ENCODE measurements at places on chromosomes 5 and 9.
A peak's percentile ranks its signal among the peaks of the same experiment; 100 is the strongest.

DNA sequence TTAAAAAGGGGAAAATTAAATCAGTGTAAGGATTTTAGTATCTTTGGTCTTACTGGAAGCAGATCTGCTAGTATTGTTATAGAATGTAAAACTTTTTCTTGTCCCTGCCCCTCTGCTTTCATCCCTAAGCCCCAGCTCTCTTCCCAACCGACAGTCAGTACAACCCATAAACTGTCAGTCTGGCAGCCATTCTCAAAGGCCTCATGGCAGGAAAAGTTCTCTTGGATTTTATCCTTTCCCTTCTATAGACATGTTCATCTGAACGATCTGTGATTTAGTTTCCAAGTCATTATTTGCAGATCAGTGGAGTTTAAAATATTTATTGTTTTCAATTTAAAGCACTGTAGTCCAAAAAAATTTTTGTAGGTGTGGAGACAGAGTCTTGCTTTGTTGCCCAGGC, 39.2 kb downstream of the ARRDC3 start:
- no peak for DNase-seq

DNA sequence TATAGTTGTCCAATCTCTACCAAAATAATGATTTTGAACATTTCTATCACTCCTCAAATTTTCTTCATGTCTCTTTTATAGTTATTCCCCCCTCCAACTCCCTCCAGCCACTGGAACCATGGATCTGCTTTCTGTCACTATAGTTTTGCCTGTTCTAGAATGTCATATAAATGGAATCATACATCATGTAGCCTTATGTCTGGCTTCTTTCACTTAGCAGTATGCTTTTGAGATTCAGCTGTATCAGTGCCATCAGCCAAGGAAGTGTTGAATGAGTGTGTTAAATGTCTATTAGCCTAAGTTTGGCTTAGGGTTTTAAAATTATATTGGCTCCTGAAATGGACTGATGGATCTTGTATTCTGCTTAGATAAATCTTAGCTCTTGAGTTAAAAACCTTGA, 36.0 kb downstream of the UBE2D2 start:
- DNase-seq = no peak

DNA sequence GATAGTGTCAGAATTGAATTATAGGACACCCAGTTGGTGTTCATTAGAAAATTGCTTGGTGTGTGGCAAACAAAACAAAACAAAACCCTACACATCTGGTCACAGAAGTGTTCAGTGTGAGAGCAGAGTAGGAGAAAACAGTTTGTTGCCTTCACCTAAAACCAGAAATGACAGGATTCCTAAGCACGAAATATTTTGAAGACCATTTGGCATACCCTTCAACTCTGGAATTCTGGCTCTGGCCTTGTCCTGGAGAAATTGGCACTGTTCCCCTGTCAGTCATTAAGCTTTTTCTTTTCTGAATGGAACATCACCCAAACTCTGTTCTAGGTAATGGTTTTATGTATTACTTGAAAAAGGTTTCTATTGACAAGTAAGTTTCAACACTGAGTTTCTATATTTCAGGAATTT, 110.2 kb upstream of the PCA3 start:
- no peak for DNase-seq

- DNase-seq = no peak
Observed at GRCh38 chr9:75147638-75148037, 59.3 kb downstream of the OSTF1 start.

- no peak for DNase-seq
Observed at GRCh38 chr5:171162596-171162995, 146.5 kb upstream of the TLX3 start.

DNA sequence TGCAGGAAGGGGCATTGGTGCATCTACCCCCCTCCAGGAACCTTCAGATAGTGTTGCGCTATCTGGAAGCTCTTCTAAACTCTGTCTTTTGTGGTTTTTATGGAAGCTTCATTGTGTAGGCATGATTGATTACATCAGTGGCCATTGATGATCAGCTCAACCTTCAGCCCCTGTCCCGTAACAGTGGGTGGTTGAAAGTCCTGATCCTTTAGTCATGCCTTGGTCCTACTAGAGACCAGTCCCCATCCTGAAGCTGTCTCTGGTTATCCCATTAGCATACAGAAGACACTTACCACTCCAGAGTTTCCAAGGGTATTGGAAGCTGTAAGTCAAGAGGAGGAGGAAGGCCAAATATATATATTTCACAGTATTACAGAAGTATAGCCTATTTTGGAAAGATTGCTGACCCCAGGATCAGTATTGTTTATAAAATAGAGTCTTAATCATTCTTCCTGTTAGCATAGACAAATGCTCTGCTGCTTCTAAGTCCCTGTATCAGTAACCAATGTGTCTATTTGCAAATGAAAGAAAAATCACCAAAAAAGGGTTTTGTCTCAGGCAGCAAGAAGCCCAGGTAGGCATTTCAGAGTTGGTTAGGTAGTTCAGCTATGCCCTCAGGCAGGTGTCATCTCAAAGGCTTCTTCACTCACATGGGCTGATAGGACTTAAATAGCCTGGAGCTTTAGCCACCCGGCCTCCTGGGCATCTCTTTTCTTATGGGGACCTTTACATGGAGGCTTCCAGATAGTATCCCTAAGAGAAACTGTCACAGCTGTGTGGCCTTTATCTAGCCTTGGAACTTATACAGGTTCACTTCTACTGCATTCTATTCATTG, 41.6 kb downstream of the SPIN1 start:
- no peak for DNase-seq

DNA sequence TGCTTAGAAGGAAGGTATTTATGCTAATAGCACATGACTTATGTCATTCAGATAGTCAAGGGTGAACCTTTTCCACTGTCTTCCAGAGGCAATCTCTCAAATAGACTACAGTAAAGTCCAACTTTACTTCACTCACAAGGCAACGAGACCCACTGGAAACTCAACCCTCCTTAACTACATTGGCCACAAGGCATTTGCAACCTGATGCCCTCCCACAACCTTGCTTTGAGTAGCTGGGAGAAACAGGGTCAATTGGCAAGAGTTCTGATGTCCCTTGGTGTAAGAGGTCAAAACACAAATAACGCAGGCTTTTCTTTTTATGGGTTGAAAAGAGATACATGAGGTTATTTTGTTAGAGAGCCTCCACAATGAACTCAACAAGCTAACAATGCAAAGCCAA, 6.1 kb downstream of the GAS1 start:
- DNase-seq = no peak

DNA sequence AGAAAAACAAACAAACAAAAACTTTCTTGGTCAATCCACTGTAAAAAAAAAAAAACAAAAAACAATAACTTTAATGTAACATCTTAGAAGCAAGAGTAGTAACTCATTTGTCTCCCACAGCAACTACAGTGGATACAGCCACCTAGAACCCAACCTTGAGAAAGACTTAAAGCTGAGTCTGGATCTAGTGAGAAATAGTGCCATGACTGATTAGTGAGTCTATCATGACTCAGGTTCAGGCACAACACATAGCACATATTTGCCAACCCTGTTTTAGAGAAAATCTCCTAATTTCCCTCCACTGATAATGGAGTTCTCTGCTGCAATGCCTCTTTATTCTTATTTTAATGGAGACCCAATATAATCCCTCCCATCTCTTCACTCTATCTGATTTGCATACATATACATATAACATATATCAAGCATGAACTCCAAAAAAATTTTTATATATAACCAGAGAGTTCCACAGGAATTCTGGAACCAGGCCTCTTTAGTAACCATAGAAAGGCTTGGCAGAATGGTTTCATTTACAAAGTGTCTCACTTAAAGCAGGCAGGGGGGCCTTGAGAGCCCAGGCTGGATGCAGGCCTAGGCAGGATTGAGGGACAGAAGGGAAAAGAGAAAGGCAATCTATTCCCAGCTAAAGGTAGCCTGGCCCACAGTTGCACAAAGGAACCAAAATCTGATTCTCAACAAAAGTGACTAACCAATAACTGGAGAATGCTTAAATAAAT, 11.9 kb upstream of the NR4A3 start:
- no peak for DNase-seq

GRCh38 chr9:121974421-121974820, 118.7 kb downstream of the TTLL11 start:
- DNase-seq = no peak

DNA sequence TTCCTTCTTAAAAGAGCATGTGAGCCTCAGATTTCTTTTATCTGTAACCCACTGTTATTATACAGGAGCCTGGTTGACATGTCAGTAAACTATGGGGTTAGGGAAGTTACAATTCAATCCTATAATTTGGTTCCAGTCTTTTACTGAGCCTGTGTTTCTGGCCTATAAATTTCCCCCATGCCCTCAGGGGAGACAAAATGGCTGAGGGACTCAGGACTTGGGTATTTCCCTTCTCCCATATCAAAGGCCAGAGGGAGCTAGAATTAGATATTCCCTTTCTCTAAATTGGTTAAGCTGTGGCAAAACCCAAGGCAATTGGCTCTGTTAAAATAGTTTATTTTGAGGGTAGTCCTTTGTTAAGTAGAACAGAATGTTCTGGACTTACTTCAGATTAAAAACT, 823.2 kb downstream of the TLE1 start:
- DNase-seq = no peak

DNA sequence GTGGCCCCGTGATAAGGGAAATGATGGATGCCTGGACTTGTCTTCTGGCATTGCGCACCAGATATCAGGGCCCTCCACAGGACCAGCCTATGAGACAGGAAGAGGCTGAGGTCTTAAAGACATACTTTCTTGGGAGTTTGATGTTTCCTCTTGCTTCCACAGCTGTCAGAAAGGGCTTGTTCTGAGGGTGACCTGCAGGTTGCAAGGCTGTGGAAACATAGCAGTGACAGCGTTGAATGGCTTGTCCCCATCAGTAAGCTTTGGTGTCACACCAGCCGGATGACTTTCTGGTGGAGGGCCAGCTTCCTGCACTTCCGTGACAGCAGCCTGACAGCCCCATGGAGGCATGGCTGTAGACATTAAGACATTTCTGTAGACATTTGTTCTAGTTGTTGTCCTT, 143.2 kb downstream of the C9orf152 start:
- no peak for DNase-seq

DNA sequence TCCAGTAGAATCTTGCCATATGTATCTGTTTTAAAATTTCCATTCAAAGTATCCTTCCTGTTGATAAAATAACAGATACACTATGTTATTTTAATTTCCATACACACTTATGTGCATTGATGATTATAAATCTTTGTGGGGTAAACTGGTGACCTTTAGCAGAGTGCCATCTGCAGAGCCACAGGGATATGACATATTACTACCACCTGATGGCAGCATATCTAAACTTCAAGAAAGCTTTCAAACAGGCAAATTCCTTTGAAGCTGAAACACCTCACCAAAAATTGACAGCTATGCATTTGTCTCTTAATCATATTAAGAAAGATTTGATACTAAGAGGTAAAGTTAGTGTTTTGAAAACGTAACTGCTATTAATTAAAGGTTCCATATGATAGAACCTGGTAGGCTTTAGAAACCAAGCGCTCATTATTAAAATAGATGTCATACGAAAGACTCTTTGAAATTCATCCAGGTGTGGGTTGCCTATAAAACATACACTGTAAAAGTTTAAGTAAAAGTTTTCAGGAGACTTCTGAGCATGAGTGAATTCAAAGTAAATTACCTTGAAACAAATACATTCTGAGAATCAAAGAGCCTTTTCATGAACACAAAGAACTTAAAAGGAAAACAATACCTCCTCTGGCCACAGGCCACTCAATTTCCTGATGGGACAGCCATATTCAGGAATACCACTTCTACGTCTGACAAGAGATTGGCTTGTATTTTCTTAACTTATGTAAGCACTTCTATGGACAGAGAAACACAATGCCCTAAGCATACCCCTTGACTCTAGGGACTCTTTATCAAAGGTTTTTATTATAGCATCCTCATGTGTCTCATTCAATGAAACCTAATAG, 93.3 kb downstream of the KIAA0825 start:
- peak; percentile 9 for DNase-seq

DNA sequence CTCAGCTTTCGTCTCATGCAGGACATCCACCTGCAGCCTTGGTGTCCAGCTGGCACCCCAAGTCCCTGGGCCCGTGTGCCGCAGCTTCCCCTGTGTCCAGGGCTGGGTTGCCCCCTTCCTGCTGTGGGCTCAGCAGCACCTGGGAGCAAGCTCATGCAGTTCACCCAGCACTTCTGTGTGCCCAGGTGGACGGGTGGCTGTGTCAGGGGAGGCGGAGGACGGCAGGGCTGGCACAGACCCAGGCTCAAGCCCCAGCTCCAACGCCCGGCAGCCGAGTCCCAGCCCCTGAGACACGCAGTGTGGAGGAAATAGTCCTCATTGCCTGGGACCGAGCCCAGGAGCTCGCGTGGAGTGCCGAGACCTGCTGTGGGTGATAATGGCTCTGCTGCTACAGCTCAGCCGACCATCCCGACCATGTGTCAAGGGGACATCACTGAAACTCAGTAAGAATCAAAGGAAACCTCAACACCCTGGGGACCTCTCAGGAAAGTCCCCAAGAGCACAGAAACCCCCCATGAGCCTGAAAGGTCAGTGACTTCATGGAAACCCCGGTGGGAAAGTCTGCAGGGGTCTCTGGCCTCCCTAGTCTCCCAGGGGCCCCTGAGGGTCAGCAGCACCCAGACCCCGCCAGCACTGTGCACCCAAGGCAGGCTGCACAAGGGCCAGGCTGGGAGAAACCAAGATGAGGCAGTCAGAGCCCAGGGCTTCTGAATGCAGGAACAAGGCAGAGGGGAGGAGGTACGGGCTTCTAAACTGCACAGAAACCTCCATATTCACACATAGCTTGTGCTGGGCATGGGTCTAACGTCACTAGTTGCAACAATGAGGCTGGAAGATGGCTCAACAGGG, 38.8 kb downstream of the LPCAT1 start:
- no peak for DNase-seq

DNA sequence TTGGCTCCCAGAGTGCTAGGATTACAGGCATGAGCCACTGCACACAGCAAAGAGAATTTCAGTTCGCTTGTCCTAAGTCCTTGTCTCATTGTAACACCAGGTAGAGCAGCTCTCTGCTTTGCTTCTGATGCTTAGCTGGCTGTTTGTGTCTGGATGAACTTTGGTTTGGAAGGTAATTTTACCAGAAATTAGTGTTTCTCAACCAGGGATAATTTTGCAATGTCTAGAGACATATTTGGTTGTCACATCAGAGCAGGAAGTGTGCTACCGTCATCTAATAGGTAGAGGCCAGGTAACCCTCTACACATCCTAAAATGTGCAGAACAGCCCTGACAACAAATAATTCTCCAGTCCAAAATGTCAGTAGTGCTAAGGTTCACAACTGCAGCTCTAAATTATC, 108.8 kb downstream of the SNX18 start:
- no peak for DNase-seq

- no peak for DNase-seq
Observed at GRCh38 chr5:54148067-54148845, 162.1 kb downstream of the ARL15 start.
